Stimulated activated CD4-positive, alpha-beta T cell treated with anti-CD3 and anti-CD28 coated beads, TNF-alpha, amount 100 ng/mL, for 1 hour (primary cell): ENCODE measurements at places on chromosomes 16 and 17.

DNA sequence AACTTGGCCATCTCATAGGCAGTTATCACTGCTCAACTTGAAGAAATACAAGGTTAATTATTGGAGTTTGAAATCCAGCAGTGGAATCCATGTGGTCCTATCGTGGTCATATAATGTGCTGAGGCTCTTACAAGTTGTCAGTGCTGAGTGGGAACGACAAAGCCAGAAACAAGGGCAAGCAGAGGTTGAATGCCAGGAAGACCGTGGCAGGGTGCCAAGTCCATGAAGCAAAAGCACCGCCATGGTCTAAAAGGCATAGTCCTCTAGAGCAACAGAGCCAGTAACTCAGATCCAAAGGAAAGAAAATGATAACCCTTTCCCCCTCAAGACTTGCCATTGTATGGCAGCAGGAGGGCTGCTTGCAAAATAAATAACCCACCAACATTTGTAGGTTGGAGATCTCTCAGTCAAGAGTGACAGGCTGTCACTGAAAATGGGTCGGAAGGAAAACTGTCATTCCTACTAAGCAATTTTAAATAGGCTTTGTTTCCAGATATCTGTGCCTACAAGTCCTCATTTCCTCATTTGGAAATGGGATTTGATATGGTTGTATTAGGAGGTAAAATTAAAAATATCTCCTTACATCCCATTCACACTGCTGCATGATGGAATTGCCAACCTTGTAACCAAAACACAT is 36.4 kb upstream of the HSBP1 start:
- no peak for DNase-seq

DNA sequence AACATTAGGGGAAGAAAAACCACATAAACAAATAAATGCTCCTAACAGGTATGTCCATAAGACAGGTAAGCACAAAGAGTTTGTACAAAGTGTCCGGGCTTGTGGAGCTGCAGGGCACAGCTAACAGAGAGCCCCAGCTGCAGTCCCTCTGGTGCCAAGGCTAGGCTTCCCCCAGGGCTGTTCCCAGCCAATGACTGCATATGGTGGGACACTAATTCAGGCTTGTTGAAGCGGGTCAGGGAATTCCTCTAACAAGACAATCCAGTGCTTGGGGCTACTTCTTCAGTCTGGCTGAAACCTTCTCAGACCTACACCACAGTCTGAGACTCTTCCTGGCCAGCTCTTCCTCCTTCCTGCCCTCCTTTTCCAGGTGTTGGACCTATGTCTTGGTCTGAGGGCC is 51.7 kb upstream of the ALDH3A1 start:
- no peak for DNase-seq

DNA sequence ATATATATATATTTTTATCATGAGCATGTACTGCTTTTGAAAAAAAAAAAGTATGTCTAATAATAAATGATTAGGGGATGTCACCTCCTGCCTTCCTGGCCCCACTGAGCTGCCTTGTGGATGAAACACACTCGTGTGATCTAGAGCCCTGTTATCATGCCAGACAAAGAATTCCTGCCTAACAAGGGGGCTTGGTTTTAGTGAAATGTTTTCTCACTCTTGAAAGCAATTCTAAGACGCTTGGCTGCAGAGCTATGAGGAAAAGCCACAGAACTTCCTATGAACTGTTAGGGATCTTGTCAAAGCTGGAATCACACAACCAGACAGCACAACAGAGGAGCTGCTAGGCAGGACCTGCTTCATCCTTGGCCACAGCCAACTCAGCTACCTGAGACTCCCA is 4.0 kb downstream of the ZDHHC1 start:
- DNase-seq, result no peak

GRCh38 chr16:87635541-87636049 is 33.3 kb downstream of the JPH3 start:
- DNase-seq, result peak; percentile 49

GRCh38 chr16:15782573-15783365 is 74.1 kb downstream of the MYH11 start:
- DNase-seq, result no peak
